ENCODE measurements at places on chromosomes 11 and 22. TPM values are rescaled to one million over a fixed set of nuclear protein-coding genes. Genes with fewer than 3 reads are reported as not detected.

CADM1 gene
- 142 TPM for total RNA-seq

TBC1D10A gene
- 9.3 TPM for total RNA-seq

NXPE2 gene
- 0.49 TPM for total RNA-seq

GAS2L1 gene
- 3.7 TPM for total RNA-seq

MS4A6E gene
- not detected for total RNA-seq
